Putamen (tissue), 1 donor: ENCODE measurements at places on chromosomes 7 and 10.

- DNase-seq = no peak
Measured at GRCh38 chr7:38973760-38974159, 3.9 kb upstream of the POU6F2 start.

GRCh38 chr7:99563650-99564049 lies 5.2 kb downstream of the ZNF655 start:
- DNase-seq = no peak

GRCh38 chr7:34090816-34091215 lies 185.5 kb downstream of the BMPER start:
- no peak for DNase-seq

- no peak for DNase-seq
Measured at GRCh38 chr7:102434039-102434486, 688 bp downstream of the ORAI2 start.

- DNase-seq = no peak
Measured at GRCh38 chr10:50600831-50601477, 22.8 kb downstream of the SGMS1 start.

GRCh38 chr10:123639131-123639530 lies 27.0 kb upstream of the GPR26 start:
- DNase-seq = no peak

DNA sequence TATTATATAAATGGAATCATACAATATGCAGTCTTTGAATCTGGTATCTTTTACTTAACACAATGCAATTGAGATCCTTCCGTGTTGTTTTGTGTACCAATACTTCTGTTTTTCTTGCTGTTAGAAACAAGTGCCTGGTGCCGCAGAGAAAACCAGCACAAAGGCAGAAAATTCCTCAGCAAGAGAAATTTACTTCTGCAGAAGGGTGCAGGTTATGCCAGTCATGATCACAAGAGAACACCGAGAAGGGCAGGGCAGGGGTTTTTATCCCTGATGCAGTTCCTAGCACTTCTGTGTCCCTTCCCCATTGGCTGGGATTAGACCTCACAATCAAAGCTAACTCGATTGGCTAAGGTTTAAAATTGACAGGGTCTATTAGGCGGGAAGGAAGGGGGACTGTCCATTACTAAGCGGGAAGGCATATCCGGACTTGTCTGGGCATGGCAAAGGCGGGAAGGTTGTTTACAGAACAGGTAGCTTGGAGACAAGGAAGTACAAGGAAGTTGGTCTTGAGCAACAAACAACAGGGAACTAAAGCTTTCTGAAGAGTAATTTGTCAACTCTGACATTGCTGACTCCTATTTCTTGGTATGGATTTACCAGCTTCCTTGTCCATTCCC lies 2.4 kb upstream of the ZNF33B start:
- DNase-seq = no peak

GRCh38 chr7:135162382-135163001 lies 8.0 kb downstream of the CYREN start:
- no peak for DNase-seq

DNA sequence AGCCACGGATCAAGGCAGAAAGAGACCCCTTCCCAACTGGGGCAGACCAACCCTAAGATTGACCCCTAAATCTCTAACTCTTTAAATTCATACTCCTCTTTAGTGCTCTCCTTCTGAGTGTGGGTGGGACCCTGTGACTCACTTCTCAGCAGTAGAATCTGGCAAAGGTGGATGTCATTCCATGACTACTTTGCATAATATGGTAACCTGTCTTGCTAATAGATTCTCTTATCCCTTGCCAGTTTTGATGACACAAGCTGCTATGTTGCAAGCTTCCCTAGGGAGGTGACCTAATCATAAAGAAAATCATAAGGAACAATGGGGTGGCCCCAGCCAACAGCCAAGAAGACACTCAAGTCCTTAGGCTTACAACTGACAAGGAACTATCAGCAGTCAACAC lies 155.4 kb upstream of the VWC2 start:
- no peak for DNase-seq
